Activated CD4-positive, alpha-beta memory T cell treated with anti-CD3 and anti-CD28 coated beads, Interleukin-2, amount 10 ng/mL, durations not matched to agents 7 days and 5 days (primary cell): ENCODE measurements at places on chromosomes 1 and 21.
A peak's percentile ranks its signal among the peaks of the same experiment; 100 is the strongest.

DNA sequence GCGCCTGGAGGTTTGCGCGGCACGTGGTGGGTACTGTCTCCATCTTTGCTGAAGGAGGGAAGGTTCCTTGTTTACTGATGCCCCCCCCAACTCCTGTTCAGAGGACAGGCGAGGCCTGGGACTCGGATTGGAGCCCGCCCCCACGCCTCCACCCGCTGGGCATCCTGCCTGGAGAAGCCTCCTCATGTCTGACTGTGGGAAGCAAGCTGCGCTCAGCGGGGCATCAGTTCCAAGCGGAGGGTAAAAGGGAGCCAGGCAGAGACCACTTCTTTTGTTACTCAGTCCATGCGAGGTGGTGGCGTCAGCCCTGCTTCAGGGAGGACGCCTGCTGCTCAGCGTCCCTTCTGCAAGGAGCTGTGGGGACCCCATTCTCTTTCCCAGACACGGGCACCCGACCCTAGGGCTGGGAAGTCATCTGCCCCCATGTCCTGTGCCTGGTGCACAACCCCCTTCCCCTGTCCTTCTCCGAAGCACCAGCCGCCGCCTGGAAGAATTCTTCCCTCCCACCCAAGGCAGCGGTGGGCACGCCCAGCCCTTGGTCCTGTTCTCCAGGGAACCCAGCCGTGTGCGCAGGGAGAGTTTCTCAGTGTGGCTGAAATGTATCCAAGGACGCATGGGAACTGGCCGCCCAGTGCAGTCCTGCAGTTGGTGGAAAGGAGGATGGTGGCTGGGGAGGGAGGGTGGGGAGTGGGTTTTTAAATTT lies 414.0 kb downstream of the CAMTA1 start:
- DNase-seq = no peak

DNA sequence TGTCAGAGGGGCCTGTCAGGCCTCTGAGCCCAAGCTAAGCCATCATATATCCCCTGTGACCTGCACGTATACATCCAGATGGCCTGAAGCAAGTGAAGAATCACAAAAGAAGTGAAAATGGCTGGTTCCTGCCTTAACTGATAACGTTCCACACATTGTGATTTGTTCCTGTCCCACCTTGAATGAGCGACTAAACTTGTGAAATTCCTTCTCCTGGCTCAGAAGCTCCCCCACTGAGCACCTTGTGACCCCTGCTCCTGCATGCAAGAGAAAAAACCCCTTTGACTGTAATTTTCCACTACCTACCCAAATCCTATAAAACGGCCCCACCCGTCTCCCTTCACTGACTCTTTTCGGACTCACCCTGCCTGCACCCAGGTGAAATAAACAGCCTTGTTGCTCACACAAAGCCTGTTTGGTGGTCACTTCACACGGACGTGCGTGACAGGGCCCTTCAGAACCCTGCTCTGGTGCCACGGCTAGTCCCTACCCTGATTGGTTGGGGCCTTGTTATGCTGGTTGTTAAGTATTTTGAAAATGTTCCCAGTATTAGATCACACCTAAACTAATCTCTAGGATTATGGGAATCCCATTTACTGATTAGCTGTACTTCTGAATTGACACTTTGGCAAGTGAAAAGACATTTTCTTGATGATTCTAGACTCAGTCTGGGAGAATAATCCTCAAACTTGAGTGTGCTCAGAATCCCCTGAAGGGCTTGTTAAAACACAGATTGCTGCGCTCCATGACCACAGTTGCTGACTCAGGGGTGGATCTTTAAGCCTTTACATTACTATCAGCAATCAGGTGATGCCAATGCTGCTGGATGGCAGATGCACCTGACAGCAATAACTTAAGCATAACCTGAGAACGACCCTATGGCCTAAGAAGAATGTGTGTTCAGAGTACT lies 28.8 kb upstream of the SPATA6 start:
- no peak for DNase-seq

GRCh38 chr1:203289982-203290260 lies 15.4 kb upstream of the BTG2 start:
- no peak for DNase-seq

DNA sequence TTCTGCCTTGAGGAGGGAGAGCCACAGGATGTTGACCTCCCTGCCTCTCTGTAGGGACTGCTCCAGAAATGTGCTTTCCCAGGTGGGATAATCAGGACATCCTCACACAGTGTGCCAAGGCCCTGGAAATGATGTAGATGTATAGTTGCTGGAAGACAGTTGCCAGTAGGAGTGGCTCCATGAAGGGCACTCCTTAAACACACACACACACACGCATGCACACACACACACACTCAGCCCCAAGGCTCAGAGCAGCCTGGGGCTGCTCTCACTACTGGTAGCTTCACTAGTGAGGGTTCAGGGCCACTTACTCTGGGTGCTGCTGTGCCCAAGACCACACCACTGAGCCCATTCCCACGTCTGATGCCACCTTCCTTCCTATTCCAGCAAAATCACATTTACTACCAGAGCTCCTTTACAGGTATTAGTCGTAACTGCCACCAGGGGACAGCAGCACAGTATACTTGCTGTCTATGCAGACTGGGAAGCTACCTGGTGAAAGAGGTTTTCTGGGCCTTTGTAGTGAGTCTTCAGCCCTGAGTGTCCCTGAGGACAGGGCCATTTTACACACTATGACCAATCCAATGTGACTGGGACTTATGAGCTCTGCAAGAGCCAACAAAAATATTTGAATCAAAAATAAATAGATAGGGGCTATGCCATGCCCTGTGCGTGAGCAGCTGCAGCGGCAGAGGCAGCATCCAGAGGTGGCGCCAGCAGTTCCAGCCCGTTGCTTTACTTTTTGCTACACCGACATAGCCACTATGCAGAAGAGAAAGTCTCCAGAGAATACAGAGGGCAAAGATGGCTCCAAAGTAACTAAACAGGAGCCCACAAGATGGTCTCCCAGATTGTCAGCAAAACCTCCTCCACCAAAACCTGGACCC lies 15.0 kb downstream of the CRNN start:
- DNase-seq = no peak

DNA sequence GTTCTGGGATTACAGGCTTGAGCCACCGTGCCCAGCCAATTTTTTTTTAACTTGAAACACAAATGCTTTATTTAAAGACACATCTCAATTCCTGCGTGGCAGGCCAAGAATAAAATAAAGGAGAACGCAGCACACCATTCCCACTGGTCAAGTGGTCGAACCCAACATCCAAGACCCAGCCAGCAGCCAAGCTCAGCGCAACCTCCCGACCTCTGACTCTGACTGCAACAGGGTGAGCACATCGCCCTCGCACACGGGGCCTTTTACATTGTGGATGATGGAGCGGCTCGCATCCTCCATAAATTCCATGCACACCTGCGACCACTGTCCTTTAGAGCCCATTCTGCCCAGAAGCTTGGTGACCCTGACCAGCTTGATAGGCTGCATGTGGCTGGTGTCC lies 5.5 kb upstream of the GUK1 start:
- DNase-seq = no peak

GRCh38 chr1:31072304-31072746 lies 6.8 kb upstream of the PUM1 start:
- no peak for DNase-seq

DNA sequence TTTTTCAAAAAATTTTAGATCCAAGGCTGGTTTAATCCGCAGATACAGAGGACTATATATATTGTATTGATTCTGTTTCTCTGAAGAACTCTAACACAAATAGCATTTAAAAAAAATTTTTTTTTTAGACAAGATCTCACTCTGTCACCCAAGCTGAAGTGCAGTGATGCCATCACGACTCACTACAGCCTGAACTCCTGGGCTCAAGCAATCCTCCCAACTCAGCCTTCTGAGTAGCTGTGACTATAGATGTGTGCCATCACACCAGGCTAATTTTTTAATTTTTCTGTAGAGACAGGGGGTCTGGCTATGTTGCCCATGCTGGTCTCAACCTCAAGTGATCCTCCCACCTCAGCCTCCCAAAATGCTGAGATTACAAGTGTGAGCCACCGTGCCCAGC lies 3.0 kb downstream of the ANKRD45 start:
- no peak for DNase-seq

GRCh38 chr1:225631021-225631663 lies 21.8 kb downstream of the ENAH start:
- DNase-seq = no peak

- DNase-seq = no peak
Measured at GRCh38 chr1:24640288-24640687, 2.8 kb upstream of the SRRM1 start.

DNA sequence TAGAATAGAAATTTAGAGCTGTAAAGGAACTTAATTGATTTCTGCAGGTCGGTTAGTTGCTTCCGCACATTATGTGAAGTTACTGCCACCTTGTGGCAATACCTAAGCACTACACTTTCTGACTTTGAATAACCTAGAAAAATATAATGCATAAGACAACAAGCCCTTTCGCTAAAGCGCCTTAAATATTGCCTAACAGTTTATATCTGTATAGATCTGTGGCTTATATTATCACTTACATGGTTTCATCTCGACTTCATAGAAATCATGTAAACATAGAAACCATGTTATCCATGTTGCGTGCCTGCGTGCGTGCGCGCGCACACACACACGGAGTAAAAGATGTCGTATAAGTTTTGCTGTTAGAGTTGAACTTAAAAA lies 10.9 kb upstream of the IFI16 start:
- peak; percentile 52 for DNase-seq

- no peak for DNase-seq
Measured at GRCh38 chr1:14941864-14942263, 211.7 kb upstream of the TMEM51 start.

- DNase-seq = peak; percentile 56
Measured at GRCh38 chr1:117928881-117929342, 509 bp downstream of the GDAP2 start.

GRCh38 chr1:59455206-59455605 lies 158.3 kb downstream of the FGGY start:
- no peak for DNase-seq

DNA sequence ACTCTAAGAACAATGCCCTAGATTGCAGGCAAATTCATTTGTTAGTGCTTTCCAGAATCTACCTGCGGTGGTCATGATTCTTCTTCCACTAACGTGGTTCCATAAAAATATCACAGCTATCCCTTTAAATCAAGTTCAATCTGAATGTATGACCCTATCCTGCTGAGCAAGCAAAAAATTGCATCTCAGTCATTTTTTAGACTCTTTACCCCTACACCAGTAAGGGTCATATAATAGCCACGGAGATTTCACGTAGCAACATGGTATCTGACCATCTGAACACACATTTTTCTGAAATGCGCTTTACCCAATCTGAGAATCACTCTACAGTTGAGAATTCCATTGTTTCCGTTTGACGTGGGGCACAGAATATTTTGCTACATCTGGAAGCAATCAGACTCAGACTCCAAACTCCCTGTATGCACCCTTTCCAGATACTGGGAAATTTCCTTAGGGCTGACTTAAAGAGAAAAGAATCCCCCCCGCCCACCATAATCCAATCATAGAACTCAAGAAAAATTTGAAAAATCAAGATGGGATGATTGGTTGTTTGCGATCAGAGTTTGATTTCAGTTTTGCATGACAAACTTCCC lies 699.2 kb upstream of the ZP4 start:
- no peak for DNase-seq

DNA sequence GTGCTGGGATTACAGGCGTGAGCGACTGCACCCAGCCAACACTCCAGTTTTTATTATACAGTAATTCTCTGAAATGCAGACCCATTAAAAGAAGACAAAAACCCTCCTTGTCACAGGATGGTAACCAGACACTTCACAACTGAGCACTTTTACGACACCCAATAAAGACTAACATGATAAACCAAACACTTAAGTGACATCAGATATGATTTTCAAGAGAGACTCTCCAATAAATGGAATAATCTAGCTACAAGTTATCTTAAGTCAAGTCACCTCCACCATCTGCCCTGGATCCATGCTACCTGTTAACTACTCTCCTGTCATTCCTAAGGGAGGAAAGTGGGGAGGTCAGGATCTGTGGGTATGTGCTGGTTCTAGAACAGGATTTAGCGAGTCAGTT lies 5.6 kb downstream of the GNG12 start:
- no peak for DNase-seq

GRCh38 chr21:33384841-33385331 lies 18.3 kb upstream of the IFNGR2 start:
- peak; percentile 35 for DNase-seq

DNA sequence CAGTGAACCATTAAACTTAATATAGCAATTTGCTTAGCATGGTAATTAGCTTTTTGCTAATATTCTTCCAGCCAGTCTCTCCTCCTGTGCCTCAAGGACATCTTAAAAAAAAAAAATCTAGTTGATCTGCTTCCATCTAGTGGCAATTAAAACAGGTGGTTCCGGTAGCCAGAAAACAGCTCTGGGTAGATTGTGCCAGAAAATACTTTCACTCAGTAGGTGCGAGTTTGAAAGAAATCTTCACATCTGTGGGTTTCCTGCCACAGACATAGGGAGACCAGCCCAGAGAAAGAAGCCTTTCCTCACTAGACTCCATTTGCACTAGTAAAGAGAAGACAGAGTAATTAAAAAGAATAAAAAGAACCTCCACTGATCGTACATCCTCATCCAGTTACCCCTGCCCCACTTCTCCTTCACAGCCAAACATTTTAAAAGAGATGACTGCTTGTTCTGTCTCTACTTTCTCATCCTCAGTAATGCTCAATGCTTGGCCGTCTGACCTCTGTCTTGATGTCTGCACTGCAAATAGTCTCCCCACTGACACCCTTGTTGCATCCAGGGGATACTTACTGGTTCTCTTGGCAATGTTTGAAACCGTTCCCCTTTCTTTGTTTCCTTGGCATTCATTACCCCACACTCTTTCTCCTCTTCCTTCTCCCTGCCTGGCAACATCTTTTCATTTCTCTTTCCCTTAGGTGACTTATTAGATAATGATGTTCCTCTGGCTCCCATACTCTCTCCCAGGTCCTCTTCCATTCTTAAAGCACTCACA lies 16.9 kb downstream of the SELL start:
- DNase-seq = peak; percentile 65

DNA sequence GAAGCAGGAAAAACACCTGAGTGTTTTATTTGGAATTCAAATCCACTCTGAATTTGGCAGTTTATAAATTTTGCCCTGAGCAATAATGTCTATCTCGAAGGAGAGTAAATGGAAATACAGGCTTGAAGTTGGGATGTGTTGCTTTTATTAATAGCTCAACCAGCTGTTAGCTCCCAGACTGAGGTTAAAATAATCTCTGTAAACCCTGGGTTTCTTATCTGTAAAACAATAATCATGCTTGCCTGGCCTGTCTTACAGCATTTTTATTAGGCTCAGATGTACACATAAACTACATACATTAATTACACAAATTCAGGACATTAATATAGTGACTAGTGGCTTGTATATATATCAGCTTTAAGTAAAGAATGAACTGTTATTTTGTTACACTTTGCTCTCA lies 148.5 kb downstream of the GALNT2 start:
- DNase-seq = no peak

GRCh38 chr1:247562198-247562597 lies 13.3 kb downstream of the GCSAML start:
- DNase-seq = no peak
